Hypothalamus (tissue), 51 donors: ENCODE measurements at places on chromosomes 6 and 20.

DNA sequence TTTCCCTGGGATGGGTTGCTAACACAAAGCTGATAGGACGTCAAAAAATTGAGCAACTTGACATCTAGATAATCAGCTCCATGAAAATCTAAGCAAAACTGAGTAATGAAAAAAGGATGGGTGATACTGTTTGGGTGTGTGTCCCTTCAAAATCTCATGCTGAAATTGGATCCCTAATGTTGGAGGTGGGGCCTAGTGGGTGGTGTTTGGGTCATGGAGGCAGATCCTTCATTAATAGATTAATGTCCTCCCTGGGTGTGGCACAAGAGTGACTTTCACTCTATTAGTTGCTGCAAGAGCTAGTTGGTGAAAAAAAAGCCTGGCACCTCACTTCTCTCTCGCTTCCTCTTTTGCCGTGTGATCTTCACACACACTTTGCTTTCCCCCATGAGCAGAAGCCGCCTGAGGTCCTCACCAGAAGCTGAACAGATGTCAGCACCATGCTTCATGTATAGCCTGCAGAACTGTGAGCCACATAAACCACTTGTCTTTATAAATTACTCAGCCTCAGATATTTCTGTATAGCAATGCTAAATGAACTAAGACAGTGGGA, 160.9 kb downstream of the FRK start:
- DNase-seq, result no peak

DNA sequence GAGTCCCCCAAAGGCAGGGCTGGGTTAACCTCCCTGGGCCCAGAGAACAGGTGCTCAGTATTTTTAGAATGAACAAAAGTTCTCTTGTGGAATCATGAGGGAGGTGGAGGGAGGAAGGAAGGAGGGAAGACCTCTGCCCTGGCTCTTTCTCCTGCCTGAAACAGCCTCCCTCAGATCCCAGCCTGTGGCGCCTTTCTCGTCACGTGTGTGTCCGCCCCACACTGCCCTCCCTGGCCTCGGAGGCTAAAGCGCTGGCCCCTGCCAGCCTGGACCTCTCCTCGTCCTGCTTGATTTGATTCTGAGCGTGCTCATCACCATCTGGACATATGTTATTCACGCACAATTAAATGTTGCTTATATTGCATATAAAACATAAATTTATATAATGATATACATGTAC, 40.9 kb downstream of the PHACTR3 start:
- no peak for DNase-seq

DNA sequence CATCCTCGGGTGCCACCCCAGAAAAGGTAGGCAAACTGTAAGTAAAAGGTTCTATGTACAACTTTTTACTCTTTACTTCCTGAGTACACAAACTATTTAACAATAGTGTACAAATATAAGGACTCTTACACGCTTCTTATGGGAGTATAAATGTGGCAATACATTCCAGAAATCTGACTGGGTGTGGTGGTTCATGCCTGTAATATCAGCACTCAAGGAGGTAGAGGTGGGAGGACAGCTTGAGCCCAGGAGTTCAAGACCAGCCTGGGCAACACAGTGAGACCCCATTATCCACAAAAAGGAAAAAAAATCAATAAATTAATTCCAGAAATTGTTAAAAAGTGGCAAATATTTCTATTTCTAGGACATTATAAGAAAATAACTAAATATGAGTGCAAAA, 48.9 kb downstream of the PIGU start:
- no peak for DNase-seq

GRCh38 chr6:137494281-137494987, at the start of gene OLIG3:
TSS of gene OLIG3 (minus strand) at chr6:137494394. CDS start at chr6:137494170, 224 bp downstream.
- no peak for DNase-seq

GRCh38 chr20:25221592-25222460, 26.1 kb upstream of the PYGB start:
- DNase-seq, result no peak

DNA sequence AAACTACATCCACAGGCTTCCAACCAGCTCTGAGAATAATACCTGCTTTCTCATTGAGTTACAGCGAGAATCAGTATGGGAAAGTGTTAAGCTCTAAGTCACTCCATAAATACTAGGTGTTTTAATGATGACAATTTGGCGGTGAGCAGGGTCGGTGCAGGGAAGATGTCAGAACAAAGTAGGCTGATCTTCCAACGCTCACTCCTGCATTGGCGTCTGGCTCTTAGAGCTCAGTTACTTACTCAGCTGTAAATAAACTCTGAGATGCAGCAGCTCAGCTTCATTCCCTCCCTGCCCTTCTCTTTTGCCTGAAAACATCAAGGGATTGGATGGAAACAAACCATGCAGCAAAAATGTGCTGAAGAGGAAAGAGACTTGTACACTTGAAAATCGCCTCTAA, 102.5 kb upstream of the SPACA1 start:
- no peak for DNase-seq

DNA sequence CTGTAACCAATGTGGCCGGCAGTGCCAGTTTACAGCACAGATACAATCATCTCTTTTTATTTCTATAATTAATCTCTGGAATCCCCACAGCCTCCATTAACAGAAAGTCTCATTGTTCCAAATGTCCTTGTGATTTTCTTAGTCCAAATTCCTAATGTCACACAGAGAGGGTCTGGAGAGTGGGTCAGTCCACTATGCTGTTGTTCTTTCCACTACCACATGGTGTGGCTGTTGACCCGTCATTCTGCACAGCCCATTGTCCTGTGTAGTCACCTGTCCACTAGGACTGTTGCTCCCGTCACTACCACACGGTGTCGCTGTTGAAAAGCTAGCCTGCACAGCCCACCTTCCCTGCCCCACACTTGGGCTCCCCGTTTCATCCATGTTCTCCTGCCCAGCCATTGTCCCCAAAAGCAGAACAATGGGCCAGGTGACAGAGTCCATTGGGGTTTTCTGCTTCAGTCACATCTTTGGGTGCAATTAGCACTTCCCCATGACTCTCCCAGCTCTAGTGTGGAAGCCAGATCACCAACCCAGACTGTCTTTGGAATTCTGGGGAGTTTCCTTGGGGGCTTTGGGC, 8.6 kb upstream of the LBP start:
- no peak for DNase-seq

- DNase-seq, result no peak
Measured at GRCh38 chr20:15333170-15333569, 995.8 kb upstream of the FLRT3 start.

- DNase-seq, result no peak
Measured at GRCh38 chr20:22582386-22582963, 1.9 kb downstream of the FOXA2 start.

DNA sequence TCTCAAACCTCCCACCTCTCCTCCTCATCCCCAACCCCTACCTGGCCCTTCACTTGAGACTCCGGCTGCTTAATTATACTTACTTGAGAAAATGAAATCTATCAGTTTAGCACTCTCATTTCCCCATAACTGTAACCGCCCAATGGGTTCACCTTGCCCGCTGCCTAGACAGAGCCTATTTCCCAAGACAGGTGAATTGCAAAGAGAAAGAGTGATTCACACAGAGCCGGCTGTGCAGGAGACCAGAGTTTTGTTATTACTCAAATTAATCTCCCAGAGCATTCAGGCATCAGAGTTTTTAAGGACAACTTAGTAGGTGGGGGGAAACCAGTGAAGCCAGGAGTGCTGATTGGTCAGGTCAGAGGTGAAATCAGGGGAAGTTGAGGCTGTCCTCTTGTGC, 301.4 kb upstream of the CDYL start:
- no peak for DNase-seq

DNA sequence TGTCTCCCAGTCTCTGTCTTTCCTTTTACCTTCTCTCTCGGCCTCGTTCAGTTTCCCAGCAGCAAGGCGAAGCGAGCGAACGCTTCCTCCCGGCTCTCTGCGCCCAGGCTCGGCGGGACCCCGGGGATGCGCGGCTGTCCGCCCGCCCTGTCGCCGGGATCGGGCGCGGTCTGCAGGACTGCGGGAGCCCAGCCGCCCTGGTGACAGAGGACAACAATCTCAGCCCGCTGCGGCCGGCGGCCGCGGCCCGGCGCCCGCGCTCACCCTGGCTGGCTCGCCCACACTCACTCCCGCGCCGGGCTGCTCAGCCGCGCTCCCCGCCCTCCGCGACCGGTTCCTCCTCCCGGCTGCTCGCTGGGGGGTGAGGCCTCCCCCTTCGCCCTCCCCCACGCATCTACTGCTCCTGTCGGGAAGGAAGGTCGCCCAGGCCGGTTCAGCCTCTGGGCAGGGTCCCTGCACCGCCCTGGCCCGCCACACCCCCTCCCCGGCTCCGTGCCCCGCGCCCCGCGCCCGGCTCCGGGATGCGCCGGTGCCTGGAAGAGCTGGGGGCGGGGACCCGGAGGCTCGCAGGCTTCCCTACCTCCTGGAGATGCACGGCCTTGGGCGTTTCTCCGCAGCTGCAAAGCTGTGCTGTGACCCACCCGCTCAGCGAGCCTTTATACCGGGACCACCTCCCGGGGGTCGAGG, 410 bp downstream of the SYNE1 start:
- peak; percentile 24 for DNase-seq
